ENCODE measurements at places on chromosomes 1 and 21.

GRCh38 chr1:199054694-199055093, 415.9 kb downstream of the PTPRC start:
- no peak for DNase-seq

GRCh38 chr1:25460020-25460419, 29.3 kb downstream of the MACO1 start:
- no peak for DNase-seq

DNA sequence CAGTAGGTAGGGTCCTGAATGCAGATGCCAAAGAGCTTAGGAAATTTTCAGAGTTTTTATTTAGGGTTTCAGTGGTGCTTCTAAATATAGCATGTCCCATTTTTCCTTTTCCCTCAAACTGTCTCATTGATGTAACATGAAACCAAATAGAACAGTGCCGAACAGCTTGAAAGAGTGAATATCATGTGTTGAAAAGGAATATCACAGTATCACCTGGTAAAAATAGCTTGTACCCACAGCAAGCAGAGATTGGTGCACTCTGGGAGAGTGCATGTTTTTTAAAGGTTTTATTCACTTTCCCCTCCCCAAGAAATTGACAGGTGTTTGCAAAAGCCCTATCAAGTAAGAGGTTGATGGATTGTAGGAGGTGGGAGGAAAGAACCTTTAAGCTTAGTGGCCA, 41.9 kb upstream of the ELAVL4 start:
- DNase-seq = no peak

GRCh38 chr21:28294051-28294450, 698.6 kb downstream of the LTN1 start:
- DNase-seq = no peak

DNA sequence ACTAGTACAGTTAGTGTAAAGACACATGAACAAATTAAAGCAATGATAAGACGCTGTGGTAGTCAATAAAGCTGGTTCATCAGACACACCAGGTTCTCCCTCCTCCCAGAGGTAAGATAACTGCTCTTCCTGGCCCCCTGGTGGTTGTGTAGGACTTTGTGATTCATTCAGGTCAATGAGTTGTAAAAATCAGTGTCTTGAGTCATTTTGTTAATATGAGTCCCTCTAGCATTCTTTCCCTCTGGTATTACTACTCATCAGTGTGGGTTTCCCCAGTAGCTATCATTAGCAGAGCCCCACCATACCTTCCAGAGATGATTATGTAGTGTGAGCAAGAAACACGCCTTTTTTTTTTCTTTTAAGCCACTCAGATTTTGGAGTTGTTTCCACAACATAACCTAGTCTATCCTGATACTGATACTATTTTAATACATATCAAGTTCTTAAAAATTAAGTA, 3.6 kb upstream of the SETDB1 start:
- peak; percentile 66 for DNase-seq

GRCh38 chr1:164240081-164240480, 318.9 kb upstream of the PBX1 start:
- DNase-seq = no peak

DNA sequence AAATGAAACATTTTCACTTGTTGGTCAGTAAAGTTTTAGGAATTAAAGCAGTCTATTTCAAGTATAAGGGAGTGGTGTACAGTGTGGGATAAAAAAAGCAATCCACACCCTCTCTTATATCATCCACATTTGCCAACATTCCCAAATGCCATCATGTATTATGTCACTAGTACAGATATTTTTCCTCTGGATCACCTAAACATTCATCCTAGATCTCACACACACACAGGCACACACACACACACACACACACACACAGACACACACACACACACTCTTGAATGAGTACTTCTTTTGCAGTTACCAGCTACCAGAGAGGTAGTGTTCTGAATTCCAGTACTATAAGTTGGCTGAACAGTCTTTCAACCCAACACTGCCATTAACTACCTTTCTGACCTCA, 1369.1 kb upstream of the ADGRL4 start:
- no peak for DNase-seq

- no peak for DNase-seq
Measured at GRCh38 chr21:42532466-42533181, 19.0 kb downstream of the SLC37A1 start.

DNA sequence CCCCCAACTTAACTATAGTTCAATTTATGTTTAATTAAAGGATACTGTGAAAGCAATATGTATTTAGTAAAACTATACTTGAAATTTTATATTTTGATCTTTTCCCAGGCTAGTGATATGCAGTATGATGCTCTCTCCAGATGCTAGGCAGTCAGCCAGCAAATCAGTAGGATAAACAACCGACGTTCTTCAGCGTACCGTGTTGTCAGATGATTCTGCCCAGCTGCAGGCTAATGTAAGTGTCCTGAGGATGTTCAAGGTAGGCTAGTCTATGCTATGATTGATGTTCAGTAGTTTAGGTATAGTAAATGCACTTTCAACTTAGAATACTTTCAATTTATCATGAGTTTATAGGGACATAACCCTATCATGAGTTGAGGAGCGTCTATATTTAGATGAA, 762.6 kb downstream of the MRPL39 start:
- DNase-seq = no peak

DNA sequence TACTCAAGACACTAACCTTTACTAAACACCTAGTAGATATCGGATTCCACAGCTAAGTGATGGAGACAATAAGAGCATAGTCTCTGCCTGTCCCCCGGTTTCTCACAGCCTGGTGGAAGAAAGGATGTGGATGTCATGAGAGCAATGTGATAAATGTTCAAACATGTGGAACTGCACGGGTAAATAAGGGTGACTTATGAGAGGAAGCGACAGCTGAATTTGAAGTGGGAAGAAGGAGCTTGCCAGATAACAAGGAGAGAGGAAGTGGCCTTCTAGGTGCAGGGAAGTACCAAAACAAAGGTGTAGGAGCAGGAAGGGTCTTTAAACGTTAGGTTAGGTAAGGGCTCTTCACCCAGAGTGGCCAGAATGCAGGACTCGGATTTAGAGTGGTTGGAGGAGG, 178.6 kb upstream of the NRIP1 start:
- no peak for DNase-seq

- DNase-seq = no peak
Measured at GRCh38 chr1:183792300-183792699, 12.6 kb upstream of the RGL1 start.

DNA sequence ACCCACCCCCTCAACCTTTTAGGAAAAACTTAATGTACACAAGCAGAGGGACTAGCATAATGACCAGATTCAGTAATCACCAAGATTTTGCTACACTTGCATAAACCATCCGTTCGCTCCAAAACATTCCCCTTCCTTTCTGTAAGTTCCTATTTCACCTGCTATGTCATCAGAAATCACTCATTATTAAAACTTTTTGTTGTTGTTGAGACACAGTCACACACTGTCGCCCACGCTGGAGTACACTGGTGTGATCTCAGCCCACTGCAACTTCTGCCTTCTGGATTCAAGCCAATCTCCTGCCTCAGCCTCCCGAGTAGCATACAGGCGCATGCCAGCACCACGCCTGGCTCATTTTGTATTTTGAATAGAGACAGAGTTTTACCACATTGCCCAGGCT, 3.4 kb downstream of the MRPL20 start:
- DNase-seq = no peak

DNA sequence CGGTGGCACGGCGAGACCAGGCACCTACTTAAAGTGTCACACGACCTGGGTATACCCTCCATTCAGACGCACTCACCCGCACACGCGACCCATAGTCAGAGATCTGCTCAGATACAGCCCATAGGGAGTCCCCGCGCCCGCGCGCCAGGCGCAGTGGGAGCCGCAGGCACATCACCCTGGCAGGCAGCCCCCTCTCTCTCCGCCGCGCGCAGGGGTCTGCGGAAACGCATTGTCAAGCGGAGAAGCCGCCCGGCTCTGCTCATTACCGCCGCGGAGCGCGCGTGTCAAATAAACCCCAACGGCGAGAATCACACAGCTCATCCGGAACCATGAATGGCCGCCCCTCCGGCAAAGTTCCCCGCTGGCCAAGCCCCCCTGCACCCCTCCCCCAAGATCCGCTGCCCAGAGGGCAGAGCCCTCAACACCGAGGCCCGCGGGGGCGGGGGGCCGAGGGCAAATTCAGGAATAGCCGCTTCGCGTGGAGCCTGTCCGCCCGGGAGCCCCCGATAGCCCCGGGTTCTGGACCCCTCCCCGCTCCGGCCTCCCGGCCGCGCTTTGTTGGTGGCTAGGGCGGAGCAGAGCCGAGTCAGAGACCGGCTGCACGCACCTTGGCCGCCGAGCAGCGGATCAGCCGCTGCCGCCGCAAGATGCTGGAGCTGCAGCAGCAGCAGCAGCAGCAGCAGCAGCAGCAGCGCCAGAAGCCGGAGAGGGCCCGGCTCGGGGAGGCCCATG, 522 bp downstream of the LRP8 start:
- peak; percentile 56 for DNase-seq

DNA sequence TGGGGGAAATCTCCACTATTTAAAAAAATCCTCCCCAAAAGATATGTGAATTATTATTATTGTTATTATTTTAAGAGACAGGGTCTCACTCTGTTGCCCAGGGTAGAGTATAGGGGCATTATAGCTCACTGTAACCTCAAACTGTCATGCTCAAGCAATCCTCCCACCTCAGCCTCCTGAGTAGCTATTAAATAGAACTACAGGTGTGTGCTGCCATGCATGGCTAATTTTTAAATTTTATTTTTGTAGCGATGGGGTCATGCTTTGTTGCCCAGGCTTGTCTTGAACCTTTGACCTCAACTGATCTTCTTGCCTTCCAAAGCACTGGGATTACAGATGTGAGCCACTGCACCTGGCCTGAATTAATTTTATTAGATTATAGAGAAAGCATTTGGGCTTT, 116.8 kb downstream of the RABGAP1L start:
- no peak for DNase-seq

DNA sequence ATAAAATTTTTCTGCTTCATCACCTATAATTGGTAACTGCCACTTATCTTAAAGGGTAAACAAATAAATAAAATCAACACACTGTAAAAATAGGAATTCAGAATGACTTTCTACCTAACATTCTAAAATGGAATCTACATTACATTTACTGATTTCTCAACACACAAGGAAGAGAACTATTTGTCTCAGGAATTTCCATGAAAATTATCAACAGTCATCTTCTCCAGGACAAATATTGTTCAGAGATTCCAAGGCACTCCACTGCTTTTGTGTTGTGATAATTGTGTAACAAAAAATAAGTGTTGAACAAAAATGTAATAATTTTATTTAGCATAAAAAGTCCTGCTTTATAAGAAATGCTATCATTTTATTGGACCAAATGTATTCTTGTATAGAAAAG, 7.3 kb downstream of the ODF2L start:
- DNase-seq = no peak

Data from NCI-H2081 (cell line).